ENCODE measurements at places on chromosomes 3 and 15. TPM values are rescaled to one million over a fixed set of nuclear protein-coding genes. Genes with fewer than 3 reads are reported as not detected.
A peak's percentile ranks its signal among the peaks of the same experiment; 100 is the strongest.

- no peak for DNase-seq
Measured at GRCh38 chr3:13877911-13878280, 2.0 kb downstream of the WNT7A start.

DNA sequence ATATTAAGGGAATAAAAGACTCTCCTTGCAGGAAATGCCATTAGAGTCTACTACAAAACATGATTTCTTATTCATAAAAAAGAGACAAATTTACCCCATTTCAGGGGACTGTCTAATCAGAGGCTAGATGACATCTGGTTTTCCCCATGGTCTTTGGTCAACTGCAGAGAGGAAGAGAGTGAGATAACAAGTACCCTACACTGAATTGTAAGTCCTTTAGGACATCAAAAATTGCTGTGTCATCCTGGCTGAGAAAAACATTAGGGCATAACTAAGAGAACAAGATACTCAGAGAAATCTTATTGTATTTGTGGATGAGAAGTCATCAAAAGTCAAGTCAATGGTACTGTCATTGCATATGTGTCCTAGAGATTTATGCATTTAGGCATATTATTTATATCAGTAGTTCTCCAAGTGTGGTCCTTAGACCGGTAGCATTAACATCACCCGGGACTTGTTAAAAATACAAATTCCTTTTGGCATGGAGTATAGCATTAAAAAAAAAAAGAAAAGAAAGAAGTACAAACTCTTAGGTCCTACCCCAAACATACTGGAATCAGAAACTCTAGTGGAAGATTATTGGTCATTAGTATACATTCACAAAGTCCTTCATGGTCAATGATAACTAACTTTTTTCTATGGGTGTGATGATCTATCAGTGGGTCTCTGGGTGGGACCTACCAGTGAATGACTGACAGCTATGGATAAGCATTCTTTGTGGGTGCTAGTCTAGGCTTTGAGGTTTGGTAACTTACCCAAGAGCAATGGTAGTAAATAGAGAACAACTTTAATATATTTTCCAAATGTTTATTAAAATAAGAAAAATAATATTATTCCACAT, 29.0 kb upstream of the TBC1D5 start:
- DNase-seq = no peak

DNA sequence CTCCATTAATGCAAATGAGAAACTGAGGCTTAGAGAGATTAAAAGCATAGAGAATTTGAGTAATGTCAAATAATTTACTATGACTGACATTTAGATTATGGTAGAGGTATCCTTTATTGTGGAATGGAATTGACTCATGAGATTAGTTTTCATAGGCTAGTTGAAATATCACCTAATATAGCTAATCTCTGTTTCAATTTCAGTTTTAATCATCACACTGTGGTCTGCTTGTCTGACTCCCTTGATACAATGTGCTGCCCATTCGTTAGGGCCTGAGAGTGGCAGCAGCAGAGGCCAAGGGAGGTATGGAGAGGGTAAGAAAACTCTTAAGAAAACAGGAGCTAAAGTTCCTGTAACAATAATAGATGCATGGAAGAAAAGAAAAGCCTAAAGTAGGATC, 13.2 kb upstream of the ZBTB20 start:
- DNase-seq = no peak

- DNase-seq = no peak
Measured at GRCh38 chr3:9183811-9184460, 65.5 kb downstream of the SRGAP3 start.

DNA sequence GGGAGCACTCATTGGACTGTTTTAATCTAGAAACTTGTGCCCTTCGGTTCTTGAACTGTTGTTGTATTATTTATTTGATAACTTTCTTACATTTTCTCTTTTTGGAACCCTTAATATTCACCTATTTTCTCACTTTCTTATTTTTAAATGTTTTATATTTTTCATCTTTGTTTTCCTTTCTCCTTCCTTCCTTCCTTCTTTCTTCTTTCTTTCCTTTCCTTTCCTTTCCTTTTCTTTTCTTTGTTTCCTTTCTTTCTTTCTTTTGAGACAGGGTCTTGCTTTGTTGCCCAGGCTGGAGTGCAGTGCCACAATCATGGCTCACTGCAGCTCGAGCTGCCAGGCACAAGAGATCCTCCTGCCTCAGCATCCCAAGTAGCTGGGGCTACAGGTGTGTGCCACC, 108.5 kb downstream of the TBC1D2B start:
- DNase-seq = no peak

DNA sequence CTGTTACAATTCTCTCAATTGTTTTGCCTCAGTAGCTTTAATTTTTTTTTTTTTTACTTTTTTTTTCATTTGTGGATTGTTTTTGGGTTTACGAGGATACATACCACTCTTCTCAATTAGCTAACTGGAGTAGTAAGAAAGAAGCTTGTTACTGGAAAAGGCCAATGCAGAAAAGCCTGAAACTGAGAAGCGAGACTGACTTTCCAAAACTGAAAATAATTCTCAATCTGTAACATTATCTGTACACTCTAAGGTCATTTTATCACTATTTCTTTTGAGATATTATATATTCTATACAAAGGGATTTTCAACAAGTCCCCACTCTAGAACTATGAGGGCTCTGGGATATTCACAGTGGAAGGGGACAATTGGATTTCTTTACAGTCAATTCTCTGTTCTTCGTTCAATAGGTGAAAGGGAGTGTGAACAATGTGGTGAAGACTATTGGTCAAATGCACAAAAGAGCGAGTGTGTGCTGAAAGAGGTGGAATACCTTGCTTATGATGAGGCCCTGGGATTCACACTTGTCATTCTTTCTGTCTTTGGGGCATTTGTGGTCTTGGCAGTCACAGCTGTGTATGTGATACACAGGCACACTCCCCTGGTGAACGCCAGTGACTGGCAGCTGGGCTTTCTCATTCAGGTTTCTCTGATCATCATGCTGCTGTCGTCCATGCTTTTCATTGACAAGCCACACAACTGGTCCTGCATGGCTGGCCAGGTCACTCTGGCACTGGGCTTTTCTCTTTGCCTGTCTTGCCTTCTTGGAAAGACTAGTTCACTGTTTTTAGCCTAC, 83.9 kb upstream of the KCNAB1 start:
- no peak for DNase-seq

DNA sequence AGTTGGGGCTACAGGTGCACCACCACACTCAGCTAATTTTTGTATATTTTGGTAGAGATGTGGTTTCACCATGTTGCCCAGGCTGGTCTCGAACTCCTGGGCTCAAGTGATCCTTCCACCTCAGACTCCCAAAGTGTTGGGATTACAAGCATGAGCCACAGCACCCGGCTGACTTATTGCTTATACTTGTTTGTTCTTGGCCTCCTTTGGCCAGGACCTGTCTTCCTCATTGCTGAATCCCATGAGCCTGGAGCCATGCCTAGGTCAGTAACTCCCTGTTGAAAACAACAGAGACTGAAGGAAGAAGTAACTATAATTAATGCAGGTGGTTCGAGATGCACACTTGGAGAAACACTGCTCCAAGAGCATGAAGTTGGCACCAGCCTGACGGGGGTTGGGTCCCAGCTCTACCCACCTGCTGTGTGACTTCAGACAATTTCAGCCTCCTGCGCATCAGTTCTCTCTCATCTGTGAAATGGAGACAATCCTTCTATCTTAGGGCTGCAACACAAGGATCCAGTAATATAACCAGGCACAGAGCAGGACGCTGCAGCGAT, 38.9 kb downstream of the CPN2 start:
- no peak for DNase-seq

Gene GPR87
- not detected for polyA plus RNA-seq

DNA sequence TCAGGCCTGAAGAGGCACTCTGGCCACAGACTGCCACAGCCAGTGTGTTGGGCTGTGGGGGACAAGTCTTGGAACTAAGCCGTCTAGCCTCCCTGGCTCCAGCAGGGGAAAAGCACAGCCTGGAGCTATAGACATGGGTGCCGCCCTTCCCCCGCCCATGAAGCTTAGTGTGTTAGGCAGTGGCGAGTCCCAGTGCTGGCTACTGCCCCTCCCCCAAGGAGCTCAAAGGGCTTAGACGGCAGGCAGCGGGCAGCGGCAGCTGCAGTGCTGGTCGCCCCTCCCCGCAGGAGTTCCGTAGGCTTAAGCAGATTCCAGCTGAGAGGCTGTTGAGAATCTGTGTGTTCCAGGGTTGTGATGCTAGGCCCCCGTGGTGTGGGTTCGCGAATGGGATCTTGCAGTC, 135.8 kb upstream of the RORA start:
- no peak for DNase-seq

DNA sequence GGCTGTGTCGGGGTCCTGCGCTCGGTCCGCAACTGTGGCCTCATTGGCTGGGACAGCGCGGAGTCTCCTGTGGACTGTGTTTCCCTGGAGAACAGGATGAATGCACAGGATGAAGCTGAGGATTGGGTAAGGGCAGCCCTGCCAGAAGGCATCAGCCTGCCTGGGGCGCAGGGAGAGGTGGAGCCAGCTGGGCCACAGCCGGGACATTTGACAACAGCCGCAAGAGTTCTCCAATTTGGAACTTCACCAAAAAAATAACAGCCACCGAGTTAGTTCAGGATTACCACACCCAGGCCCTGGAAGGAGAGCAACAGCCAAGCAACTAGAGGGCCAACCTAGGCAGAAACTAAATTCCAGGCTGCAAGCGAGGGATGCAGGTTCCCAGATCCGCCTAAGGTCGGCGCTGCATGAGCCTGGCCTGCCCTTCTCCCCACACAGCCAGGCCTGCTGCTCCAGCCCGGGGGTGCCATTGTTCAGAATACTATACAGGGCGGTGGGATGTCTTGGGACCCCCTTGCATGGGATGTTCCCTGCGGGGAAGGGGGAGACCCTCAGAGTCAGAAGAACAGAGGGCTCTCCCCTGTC, 229.3 kb downstream of the OCA2 start:
- DNase-seq = no peak

DNA sequence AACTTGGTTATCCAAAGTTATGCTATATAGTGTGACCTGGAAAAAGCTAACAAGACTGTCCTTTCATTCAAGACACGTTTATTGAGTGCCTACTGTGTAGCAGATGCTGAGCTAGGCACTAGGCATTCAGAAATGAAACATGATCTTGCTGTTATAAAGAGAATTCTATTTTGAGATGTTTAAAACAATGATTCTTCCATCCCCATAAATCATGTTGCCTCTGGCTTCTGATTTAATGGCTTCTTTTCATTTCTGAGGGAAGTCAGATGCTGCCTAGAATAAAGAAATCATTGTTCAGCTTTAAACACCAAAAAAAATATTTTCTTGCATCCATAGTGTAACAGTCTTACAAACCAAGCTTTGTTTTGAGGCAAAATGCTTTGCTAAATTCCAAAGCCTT, 620.9 kb upstream of the UBE2E2 start:
- no peak for DNase-seq

GRCh38 chr15:75620841-75621391, 4.6 kb downstream of the SNUPN start:
- DNase-seq = peak; percentile 68

Gene CYP1A2
- not detected for polyA plus RNA-seq

- DNase-seq = no peak
Measured at GRCh38 chr3:112794622-112795172, 52.0 kb downstream of the CD200R1L start.

Gene CLPX
- 13.3 TPM for polyA plus RNA-seq

- DNase-seq = no peak
Measured at GRCh38 chr3:119222391-119222790, 18.3 kb downstream of the B4GALT4 start.

GRCh38 chr15:96385195-96385594, 54.7 kb downstream of the NR2F2 start:
- no peak for DNase-seq

DNA sequence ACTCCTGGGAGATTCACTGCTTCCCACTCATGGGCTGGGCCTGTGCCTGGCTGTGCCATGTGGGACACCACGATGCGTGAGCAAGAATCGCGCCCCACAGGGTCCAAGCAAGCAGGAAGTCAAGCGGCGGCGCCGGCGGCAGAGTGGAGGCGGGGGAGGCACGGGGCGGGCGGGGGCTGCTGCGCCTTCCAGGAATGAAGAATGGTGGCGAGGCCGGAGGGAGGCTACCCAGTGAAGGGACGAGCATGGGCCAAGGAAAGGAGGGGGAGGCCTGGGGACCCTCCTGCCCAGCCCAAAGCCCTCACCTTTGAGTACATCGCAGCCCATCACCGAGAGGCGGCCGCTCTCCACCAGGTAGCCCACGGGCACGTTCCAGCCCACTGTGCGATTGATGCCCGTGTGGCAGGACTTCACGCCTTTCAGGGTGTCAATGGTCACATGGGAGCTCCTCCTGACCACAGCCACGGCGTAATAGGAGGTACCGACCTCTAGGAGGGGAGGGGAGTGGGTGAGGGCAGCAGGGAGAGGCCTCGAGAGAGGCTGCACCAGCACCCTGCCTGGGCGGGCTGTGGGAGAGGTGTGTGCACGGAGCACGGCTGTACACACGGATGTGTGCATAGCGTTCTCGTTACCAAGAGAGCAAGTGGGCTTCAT, 5.5 kb downstream of the MELTF start:
- DNase-seq = no peak

DNA sequence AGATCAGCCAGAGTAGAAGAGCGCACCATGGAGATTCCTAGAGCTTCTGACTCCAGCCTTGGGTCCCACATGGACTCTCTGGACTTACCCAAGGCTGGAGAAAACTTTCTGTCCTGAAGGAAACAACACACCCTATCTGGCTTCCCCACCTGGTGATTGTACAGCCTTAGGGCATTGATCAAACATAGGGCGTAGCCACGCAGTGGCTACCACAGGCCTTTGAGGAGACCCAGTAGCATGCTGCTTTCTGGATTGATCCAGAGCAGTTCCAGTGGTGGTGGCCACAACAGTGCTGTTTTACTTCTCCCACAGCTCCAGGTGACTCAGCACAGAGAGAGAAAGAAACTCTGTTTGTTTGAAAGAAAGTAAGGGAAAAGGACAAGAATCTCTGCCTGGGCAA, 23.5 kb downstream of the PYDC2 start:
- no peak for DNase-seq

DNA sequence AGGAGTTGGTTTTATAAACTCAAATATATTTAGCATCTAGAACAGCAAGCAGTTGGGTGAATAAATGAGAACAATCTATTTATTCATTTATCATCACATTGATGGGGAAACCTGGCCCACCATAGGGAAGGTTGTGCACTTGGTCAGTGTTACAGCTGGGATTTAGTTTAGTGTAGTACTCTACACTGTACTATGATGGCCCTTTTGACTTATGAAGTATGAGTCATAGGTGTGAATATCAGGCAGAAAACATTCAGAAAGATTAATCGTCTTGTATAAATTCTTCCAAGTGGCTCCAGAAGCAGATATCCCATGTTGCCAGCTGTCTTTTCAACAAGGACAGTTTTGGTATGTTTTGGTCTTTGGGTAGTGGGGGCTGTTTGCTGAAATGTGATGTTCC, 38.0 kb downstream of the BBS4 start:
- no peak for DNase-seq

Gene UBE2E2
- 40.2 TPM for polyA plus RNA-seq

Gene ARID3B
- polyA plus RNA-seq = 1.5 TPM

Measured in BJ (cell line).